GM23248 (cell line): ENCODE measurements at places on chromosomes 2 and 18. TPM values are rescaled to one million over a fixed set of nuclear protein-coding genes. Genes with fewer than 3 reads are reported as not detected.

DNA sequence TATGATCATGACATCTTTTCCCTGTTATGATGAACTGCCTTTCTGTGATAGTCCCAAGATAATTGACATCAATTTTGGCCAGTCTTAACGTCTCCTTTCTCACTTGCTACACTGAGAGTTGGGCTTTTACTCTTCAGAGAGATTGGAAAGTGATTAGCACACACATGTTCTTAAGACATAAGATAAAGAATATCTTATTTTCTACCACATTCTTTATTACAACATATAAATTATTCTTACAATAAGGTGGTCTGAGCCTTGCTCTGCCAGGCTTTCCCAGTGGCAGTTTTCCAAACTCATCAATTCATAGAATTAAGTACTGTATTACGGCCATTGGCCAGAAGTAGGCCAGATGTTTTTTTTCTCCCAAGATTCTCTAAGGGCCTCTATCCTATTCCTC is 5.7 kb upstream of the DSC3 start:
- DNase-seq: no peak

GRCh38 chr2:6470518-6470917 is 395.2 kb downstream of the CMPK2 start:
- no peak for DNase-seq

- DNase-seq: peak; percentile 57
Observed at GRCh38 chr2:174158003-174158402, 90.3 kb downstream of the OLA1 start.

DNA sequence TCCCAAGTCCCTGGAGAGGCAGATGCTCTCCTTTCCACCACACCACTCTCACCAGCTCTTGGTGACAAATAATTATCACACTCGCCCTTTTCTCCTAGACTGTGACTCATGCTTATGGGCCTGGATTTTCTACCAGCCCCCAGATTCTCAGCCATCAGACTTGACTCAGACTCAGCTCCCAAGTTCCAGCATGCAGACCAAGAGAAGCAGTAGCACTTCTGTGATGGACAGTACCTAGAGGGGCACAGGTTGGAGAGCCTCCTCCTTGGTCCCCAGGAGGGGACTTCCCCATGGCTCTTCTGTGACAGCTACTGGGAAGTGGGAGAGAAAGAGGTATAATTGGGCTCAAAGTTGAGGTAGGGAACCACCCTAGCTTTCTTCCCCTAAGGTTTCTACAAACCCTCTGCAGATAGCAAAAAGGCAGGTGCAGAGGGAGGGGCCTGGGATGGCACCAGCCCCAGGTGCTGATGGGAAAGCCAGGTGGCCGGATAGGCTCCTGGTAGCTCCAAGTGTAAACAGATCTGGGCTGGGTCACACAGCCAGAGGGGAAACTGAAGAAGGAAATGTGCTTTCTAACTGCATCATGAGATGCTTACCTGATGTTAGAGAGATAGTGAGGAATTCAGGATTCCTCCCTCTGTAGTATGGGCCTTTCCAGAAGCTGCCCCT is 4.1 kb downstream of the TCF23 start:
- DNase-seq: peak; percentile 83

GRCh38 chr2:223826995-223827394 is 10.4 kb downstream of the AP1S3 start:
- DNase-seq: no peak

DNA sequence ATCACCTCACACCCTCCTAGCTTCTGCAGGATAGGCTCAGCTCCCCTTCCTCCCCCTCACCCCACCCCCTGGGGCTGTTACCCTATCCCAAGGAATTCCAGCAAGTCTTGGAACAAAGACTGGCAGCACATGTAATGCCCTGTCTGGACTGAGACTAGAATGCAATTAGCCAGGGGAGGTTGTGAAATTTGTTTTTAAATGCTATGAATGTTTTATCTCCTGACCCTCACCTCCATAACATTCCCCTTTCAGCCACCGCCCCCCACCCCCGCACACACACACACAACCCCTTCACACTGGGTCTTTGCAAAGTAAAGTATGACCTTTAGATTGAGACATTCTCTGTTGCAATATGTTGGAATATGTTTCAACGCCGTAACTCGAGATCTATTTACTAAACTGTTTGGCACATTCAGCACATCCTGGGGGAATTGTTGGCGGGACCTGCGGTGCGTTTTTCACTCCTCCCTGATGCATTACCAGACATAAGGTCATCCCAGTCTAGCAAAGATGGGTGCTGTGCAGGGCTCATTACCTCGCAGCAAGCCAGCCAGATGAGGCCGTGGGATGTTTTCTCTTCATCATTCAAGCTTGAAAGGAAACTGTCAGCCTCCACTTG is 290.7 kb upstream of the SLC14A2 start:
- DNase-seq: peak; percentile 91

GRCh38 chr18:36634573-36635216 is 194.1 kb downstream of the TPGS2 start:
- DNase-seq: peak; percentile 24

DNA sequence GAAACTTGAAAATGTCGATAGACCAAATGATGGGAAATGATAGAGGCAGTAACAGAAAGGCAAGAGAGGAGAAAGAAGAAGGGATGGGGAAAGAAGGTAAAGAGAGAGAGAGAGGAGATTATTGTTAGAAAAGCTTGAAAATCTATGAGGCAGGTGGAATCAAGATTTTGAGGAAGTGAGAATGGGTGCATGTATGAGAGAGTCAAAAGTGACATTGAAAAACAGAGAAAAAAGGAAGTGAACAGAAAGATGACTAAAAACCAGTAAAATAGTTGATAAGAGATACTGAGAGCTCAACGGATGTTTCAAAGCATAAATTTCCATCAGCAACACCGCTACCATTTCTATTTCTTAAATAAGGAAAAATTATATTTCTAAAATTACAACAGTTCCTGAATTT is 327.4 kb upstream of the CWC22 start:
- no peak for DNase-seq

DNA sequence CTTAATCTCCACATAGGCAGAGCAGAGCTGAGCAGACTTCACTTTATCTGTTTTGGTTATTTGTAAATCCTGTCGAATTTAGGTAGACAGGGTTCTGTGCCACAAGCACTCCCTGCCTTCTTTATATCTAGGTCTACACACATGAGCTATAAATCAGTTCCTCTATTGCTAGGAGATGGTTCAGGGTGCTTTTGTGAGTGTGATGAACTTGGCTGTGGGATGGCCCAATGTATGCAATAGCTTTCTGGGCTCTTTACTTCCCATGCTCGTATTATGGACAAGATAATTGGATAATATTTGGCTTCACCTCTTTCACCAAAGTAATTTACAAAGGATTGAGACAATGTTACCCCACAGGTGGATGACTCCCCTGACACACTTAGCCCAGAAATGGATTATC is 72.2 kb downstream of the PLB1 start:
- no peak for DNase-seq

- no peak for DNase-seq
Observed at GRCh38 chr2:47844162-47844561, 61.2 kb downstream of the MSH6 start.

GRCh38 chr2:109435901-109436598 is 177.7 kb downstream of the SEPTIN10 start:
- peak; percentile 72 for DNase-seq

DNA sequence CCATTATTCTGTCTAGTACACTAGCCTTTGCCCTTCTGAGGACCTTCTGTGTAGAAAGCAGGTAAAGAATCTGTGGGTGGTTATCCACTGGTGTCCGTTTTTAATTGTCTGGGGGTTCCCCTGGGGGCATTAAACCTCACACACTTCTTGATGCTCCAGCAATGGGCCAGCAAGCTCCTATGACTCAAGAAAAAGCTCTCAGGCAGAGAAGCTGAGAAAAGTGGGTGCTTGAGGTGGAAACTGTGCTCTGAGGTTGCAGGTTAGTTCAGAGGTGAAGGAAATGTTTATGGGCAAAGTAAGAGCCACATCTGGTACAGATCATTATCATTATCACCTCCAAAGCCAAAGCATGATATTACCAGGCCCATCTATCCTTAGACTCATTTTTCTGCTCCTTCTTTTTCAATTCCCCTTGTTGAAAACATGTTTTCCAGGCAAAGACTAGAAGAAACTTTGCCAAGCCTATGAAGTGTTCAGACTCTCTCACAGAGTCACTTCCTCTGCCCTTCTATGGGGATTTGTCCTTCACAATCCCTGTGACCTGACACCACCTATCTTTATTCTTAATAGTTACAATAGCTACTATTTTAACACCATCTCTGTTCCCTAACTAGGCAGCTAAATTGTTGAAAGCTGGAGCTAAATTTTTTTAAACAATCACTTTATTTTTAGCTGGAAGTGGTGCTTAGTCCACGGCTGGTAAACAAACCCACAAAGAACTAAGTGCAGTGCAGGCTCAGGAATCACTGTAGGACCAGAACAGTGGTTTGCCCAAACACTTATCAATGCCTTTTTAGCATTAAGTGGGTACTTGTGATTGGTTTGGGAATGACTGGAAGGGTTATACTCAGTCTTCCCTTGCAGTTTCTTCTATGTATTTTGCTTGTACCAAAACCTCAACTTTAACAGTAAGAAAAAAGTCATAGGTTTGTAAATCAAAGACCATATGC is 512.8 kb upstream of the POU3F3 start:
- no peak for DNase-seq

GRCh38 chr2:174259981-174260380 is 11.6 kb upstream of the OLA1 start:
- peak; percentile 78 for DNase-seq

GRCh38 chr2:10167316-10167715 is 44.8 kb downstream of the RRM2 start:
- no peak for DNase-seq

GRCh38 chr2:52886556-52886955 is 881.0 kb upstream of the CHAC2 start:
- DNase-seq: no peak

DNA sequence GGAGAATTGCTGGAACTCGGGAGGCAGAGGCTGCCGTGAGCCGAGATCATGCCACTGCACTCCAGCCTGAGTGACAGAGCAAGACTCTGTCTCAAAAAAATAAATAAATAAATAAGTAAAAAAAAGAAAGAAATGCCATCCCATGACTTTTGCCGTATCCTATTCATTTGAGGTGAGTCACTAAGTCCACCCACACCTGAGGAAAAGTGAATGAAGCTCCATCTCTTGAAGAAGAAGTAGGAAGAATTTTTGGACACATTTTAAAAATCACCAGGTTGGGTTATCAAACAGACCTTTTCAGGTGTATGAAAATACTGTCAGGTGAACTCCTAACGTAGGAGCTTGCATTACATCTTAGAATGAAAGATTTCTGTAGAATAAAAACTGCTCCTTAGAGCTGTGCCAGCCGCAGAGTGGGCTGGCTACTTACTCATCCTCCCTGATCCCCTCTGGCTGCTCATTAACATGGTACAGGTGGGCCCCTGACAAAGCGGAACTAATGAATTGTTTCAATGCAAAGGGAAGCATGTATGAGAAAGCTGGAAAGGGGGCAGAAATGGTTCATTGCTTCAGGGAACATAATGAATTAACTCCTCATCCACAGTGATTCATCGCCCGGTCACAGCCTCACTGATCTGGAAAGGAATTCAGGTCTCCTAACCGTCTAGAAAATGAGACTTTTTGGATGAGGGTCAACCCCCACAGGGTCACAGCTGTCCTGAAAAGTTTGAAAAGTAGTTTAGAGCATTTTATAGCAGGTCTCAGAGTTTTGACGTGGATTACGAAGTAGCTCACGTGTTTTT is 191.4 kb downstream of the SPP2 start:
- peak; percentile 88 for DNase-seq

GRCh38 chr2:144470334-144470733 is 49.6 kb downstream of the ZEB2 start:
- no peak for DNase-seq

- DNase-seq: peak; percentile 74
Observed at GRCh38 chr18:40380686-40381439, 1574.2 kb upstream of the PIK3C3 start.

DNA sequence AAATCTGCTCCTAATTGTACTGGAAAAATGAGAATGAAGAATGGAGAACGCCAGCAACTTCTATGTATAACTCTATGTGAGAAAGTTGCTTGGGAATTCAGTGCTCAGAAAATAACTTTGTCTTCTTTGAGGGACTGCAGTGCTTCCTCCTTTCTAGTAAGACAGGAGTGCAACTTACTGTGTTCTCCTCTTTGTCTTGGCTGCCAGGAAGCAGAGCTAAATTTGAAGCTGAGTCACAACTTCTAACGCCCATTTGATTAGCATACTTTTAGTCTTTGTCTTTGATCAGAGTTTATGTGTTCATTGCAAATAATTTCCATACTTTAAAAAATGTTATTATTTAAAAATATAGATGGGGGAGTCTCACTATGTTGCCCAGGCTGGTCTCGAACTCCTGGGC is 6.6 kb downstream of the ARHGAP25 start:
- DNase-seq: no peak

GRCh38 chr18:62569081-62569655 is 46.3 kb downstream of the ZCCHC2 start:
- DNase-seq: no peak

DNA sequence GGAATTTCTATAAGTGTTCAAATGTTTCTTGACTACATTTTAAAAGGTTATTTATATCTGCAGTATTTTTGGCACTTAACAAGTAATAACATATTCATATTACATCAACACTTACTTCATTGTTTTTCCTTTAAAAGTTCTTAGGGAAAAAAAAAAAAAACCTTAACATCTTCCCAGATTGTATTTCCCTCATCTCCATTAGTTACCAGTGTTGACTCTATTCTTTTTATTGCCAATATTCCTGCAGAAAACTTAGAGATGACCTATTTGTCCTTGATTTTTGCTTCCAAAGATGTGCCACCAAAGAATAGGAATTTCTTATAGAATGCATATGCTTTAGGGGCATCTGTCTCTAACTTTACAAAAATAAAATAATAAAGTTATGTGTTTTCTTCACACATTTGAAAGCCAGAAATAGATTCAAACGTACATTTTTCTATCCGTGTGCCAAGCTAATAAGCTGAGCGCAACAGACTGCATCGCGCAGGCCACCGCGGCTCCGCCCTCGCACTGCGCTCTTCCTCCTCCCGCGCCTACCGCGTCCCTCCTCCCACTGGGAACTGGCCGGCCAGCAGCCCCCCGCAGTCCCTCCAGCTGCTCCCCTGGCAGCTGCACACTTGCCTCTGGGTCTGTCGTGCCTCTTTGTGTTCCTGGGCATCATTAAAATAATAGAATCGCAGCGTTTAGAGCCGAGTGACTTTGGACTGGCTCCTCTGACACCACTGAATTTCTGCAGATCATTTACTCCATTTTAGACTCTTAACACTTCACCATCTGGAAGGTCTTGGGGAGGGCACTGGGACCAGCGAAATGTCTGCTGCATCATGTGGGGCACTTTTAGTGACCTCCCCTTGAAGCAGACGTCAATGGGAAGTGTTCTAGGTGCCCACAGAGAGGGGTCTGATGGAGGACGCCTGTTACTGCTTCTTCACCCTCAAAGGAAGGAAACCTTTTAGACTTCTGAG is 21.2 kb upstream of the NAB1 start:
- DNase-seq: peak; percentile 73

GRCh38 chr2:38737925-38738324 is 13.2 kb downstream of the SRSF7 start:
- no peak for DNase-seq

- DNase-seq: no peak
Observed at GRCh38 chr2:64661741-64662169, 8.0 kb upstream of the SERTAD2 start.

BOK gene
- 36.0 and 46.6 TPM in 2 replicates for total RNA-seq

CROCC2 gene
- under 0.01 and 2.4 TPM in 2 replicates for total RNA-seq

ALKAL2 gene
- total RNA-seq: not detected in 2 replicates

SLC19A3 gene
- 0.65 and 0.89 TPM in 2 replicates for total RNA-seq

CYTIP gene
- not detected in 2 replicates for total RNA-seq

NEURL3 gene
- total RNA-seq: not detected in 2 replicates

RETSAT gene
- 46.0 and 68.6 TPM in 2 replicates for total RNA-seq

CTLA4 gene
- not detected in 2 replicates for total RNA-seq

TEX44 gene
- total RNA-seq: not detected in 2 replicates
